ENCODE measurements at places on chromosomes 4 and X.

DNA sequence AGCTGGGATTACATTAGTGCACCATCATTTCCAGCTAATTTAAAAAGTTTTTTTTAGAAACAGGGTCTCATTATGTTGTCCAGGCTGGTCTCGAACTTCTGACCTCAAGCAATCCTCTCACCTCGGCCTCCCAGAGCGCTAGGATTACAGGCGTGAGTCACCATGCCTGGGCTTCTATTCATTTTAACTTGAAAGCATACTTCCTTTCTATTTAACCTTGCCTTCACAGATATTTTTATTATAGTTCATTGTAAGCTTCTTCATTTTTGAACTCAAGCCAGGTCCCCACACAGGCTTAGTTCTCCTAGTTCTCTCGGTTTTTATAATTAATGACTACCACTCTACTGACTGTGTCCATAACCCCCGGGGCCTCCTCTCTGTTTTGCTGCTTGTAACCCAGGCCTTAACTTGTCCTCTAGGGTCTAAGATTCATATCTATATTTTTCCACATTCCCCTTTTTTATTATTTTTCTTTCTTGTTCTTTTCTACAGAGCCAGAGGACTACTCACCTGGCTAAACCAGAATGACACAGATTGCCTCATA, 50.7 kb downstream of the SNX12 start:
- no peak for DNase-seq

DNA sequence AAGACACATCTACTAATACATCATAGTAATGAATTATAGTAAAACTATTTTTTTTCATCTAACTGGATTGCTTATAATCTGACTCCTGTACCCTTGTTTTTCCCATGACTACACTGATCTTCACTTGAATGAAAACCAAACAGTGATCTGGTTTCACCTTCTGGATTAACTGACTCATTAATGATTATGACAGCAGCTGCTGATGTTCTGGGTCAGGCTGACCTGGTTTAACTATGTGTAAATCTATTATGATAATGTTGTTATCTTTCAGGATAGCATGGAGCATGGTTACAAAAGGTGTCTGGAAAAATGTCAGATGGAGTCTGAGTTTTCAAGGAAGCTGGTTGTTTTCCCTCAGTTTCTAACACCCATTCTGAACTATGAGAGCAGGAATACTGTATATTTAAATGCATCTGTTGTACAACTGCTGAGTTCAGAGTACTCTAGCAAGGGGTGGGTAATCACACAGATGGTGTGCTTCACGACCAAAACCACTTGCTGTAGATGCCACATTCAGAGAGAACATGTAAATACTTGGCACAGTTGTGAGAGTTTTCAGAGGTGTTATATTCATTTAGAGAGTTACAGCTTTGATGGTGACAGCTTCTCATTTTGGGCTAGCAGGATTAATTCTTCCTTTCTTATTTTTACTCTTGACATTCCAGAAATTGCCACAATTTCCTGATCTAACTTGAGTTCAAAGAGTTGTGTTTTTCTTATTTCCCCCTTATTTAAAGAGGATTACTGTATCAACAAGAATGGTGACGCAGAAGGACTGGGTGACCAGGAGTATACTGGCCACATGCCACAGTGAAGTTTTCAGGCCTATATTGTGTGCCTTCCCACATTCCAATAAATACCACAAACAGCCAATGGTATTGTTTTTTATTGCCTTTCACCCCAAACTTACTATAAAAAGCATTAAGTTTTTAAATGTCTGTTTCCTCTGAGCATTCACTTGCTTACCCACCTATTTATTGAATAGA, 249.7 kb upstream of the TET2 start:
- no peak for DNase-seq

DNA sequence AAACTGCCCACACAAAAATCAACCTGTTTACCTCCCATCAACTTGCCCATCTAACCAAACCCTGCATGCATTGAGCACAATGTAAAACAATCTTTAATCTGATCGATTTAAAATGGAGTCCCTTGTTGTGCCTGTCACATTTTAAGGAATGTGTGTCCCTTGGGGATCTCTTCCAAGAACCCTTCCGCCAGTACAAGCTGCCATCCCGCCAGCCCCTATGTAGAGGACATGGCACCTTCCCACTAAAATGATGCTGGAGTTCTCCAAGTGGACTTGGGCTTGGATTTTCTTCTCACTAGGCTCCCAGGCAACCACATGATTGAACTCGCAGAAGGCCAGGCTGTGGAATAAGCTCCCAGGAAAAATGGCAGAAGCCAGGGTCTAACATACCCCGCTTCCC, 45.8 kb upstream of the ENPP6 start:
- no peak for DNase-seq

- DNase-seq: no peak
Measured at GRCh38 chr4:102437111-102437510, 64.0 kb upstream of the NFKB1 start.

GRCh38 chr4:68683034-68683433, 12.6 kb upstream of the UGT2B15 start:
- DNase-seq: no peak

DNA sequence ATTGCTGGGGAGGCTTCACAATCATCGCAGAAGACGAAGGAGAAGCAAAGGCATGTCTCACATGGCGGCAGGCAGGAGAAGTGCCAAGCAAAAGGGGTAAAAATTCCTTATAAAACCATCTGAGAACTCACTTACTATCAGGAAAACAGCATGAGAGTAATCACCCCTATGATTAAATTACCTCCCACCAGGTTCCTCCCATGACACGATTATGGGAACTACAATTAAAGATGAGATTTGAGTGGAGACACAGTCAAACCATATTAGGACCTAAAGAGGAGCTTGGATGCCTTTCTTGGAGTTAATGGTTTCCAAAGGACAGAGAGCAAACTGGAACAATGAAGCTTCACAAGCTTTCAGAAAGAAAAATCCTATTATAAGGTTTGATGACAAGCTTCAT, 168.4 kb upstream of the SMARCAD1 start:
- DNase-seq: no peak

- no peak for DNase-seq
Measured at GRCh38 chr4:101762534-101762933, 28.0 kb upstream of the BANK1 start.

- no peak for DNase-seq
Measured at GRCh38 chr4:185567381-185568376, 32.4 kb upstream of the PDLIM3 start.

Data from CD8-positive, alpha-beta T cell (primary cell).